NCI-H460 (cell line): ENCODE measurements at places on chromosomes 7 and 10.
A peak's percentile ranks its signal among the peaks of the same experiment; 100 is the strongest.

DNA sequence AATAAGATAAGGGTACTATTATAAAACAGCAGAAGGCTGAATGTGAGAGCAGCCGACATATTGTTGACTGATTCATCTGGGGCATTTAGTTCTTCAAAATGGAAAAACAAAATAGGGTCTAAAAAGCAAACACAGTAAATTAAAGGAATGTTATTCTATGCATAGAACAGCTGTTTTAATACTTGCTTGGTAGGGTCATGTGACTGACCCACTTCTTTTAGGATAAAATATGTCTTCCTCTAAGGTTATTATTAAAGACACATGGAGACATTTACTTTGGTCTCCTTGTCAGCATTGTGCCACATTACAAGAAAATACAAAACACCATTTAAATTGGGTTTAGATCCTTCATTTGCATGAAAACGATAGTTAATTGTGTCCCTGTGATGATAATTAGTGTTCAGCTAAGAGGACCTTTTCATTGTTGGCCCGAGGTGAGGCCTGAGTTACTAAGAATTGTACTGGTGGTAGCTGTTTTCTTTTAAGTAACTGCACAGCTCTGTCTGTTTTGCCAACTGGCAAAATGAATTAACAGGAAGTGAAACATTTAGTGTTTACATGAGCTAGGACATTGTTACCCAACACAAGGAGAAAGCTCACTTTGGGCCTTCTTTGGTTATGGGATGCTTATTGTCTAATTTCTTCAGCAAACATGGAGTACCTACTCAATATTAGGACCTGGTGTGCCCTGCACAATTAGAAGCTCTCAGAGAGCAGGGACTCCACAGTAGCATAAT, 764.4 kb downstream of the LRMDA start:
- DNase-seq, result no peak

DNA sequence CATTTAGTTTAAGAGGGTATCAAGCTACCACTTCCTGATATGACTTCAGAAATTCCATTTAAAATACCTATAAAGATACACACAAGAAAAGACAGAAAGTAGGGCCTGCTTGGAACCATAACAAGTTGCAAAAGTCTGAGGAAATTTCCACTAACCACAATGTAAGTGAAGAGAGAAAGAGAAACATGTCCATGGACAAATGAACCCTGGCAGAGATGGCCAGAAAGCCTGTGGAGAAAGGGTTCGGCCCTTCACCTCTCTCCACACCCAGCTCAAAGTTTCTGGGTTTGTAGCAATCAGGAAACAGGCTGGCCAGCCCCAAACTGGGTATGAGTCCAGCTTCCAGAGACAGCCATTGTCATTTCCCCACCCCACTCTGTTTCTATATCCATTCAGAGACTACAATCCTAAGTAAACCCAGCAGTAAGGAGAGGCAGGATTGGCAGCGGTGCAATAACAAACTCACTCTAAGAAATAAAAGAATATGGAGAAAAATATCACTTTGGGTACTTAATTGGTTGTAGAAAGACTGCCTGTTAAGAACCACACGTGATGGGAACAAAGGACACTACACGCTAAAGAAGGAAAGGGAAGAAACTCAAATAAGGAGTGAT, 71.1 kb downstream of the STK17A start:
- no peak for DNase-seq

- DNase-seq, result no peak
Measured at GRCh38 chr10:128073890-128074289, 52.3 kb downstream of the MKI67 start.

- no peak for DNase-seq
Measured at GRCh38 chr7:4998244-4998643, 39.3 kb upstream of the MMD2 start.

DNA sequence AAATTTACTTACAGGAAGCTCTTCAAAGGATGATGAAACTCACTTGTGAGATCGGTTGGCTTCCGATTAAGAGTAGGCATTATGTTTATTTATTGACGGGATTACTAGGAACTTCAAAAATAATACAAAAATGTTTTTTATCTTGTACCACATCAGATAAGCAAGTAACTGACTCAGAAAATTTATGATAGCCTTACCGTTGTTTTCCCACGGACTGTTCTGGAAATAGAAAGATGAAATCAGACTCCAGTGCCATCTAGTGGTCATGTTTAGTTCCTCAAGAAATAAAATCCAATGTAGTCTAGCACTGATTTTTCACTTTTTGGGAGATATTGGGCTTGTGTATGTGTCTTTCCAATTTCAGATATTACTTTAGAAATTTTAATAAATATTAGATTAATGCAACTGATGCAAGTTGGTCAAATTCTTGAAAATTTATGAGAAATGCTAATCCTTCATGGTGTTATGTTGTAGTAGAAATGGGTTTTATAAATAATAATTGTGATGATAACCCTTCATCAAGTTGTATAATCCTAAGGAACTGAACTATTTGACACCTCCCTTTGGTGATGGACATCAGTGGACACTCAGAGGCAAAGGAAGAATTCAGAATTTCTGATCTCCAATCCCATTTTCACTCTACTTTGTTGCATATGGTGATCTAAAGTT, 168.8 kb downstream of the TMEM26 start:
- DNase-seq, result peak; percentile 74

- DNase-seq, result no peak
Measured at GRCh38 chr7:21358648-21359047, 69.2 kb upstream of the SP4 start.

- DNase-seq, result no peak
Measured at GRCh38 chr10:73117976-73118743, 7.9 kb downstream of the NUDT13 start.

GRCh38 chr7:2470204-2471021, 5.8 kb downstream of the GRIFIN start:
- no peak for DNase-seq

DNA sequence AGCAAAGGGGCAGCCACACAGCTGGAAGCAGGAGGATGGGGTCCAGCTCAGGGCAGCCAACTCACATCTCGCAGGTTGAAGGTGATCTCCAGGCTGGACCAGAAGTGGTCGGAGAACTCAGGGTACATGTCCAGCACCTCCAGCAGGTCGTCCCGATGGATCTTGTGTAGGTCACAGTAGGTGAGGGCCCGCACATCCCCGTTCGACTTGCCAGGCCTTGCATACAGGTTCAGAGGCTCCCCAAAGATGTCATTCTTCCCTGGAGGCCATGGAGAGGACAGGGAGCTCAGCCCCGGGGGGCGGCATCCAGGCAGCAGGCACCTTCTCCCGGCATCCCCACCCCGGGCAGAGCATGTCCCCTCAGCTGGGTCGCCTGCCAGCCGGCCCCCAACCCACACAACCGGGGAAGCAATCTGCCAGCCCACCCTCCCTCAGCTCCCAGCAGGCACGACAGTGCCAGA, 29.3 kb downstream of the KCNH2 start:
- no peak for DNase-seq

- no peak for DNase-seq
Measured at GRCh38 chr10:34507217-34507616, 307.9 kb downstream of the PARD3 start.

GRCh38 chr10:125836746-125837145, 13.4 kb downstream of the BCCIP start:
- no peak for DNase-seq

DNA sequence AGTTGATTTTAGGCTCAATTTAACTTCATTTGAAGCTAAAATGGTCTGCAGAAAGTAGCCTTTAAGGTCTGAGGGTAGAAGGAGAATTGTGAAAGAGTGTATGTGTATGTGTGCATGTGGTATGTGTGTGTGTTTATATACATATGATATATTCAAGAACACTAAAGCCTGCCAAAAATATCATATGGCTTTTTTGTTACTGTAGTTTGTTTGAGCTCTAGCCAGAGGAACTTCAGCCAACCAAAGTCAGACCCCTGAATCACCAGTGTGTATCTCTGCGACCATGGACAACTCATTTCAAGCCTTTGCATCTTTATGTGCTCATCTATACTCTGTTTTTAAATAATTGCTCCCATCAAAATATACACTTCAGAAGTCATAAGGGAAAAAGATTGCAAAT, 58.4 kb upstream of the HDAC9 start:
- DNase-seq, result no peak
